ENCODE measurements at places on chromosomes 16 and 17.

DNA sequence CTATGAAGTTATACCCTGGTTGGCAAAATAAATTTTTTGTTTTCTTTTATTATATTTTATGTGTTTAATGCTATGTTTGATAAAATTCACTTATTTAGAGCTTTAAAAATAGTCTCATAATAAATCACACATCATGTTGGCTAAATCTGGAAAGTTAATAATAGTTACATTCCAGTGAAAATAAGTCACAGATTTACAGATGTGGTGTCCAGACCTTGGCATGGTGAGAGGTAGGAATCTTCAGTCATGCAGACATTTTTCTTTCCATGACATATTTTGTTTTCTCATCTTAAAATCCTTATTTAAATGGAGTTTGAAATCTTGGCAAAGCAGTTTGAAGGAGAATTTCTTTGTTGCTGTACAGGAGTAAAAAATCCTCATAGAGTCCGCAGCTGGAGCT lies 48.1 kb upstream of the GOSR1 start:
- DNase-seq, result no peak

GRCh38 chr16:88284101-88284500 lies 98.7 kb upstream of the ZNF469 start:
- DNase-seq, result no peak

DNA sequence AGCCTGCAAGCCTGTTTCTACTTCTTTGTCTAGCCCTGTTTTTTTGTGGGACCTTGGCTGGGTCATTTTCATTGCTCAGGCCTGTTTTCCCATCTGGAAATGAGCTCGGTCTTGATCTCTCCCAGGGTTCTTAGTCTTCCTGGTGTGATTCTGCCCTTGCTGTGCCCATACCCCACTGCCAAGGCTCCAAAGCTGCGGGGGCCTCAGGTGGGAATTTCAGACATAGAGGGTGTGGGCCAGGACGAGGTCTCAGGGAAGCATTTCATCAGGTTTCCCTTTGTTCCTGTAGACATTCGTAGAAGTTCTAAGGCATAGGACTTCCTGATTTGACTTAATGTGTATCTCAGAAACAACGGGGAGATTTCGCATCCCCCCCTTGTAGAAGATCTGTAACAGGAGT lies 5.8 kb downstream of the MPRIP start:
- DNase-seq, result no peak

GRCh38 chr17:58191241-58191896 lies 1.2 kb upstream of the EPX start:
- DNase-seq, result no peak

GRCh38 chr17:57898487-57899311 lies 48.9 kb upstream of the MRPS23 start:
- no peak for DNase-seq

DNA sequence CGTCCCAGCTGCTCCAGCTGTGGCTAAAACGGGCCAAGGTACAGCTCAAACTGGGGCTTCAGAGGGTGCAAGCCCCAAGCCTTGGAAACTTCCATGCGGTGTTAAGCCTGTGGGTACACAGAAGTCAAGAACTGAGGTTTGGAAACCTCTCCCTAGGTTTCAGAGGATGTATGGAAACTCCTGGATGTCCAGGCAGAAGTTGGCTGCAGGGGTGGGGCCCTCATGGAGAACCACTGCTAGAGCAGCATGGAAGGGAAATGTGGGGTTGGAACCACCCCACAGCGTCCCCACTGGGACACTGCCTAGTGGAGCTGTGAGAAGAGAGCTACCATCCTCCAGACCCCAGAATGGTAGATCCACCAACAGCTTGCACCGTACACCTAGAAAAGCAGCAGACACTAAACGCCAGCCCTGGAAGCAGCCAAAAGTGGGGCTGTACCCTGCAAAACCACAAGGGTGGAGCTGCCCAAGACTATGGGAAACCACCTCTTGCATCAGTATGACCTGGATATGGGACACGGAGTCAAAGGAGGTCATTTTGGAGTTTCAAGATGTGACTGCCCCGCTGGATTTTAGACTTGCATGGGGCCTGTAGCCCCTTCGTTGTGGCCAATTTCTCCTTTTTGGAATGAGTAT lies 2.2 kb downstream of the SDR42E1 start:
- no peak for DNase-seq

DNA sequence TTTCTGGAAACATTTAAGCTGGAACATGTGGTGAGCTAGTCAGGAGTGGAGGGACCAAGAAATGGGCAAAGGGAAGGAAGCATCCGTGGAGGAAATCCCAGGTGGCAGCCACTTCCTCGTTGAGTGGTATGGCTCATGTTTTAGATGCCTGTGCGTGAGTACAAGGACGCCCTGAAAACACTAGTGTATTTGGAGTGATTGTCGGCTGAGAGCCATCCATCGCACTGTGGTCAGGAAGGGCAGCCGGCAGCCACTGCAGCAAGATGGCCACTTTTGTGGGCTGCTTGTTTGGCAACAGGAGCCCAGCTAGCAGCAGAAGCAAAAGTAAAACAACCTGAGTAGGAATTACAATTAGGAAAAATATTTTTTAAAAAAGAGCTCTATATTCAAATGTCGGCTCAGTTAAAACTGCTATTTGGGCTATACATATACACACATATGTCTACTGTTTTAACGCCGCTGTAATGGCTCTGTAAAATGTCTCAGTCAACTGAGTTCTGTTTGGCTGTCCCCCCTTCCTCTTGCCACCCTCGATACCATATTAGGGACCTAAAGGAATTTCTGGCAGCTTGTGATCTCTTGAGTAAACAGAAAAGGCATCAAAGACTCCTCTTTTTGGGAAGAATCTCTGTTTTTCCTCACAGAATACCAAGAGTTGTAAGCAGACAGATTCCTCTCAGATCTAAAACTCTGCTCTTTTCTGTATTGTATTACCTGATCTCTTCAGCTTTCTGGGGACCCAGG lies 39.2 kb downstream of the BRD7 start:
- DNase-seq, result no peak

All from stimulated activated CD8-positive, alpha-beta memory T cell treated with anti-CD3 and anti-CD28 coated beads, Interleukin-7, amount 100 ng/mL, for 4 hours (primary cell).